ENCODE measurements at places on chromosomes 2 and 18.

GRCh38 chr2:99495115-99495860 lies 5.5 kb upstream of the REV1 start:
- no peak for DNase-seq

GRCh38 chr2:159904127-159904958 lies 106.3 kb upstream of the CD302 start:
- DNase-seq, result no peak

GRCh38 chr2:187577310-187577709 lies 23.1 kb upstream of the TFPI start:
- no peak for DNase-seq

DNA sequence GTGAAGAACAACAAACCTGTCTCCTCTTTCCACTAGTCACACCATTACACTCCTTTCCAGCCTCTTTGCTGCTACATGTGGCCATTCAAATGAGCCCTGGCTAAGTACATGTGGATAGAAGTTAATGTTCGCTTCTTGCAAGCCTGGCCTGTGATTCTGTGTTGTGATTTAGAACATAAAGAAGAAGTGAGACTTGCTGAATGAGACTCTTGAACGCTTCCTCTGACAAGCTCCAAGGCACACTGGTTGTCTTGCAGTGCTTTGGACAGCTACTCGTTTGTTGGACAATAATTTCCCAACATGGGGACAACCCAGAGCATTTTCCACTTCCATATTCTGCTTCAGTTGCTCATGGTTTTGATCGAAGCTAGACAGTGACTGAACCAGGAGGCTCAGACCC lies 57.3 kb downstream of the CCDC74A start:
- no peak for DNase-seq

- DNase-seq, result no peak
These were observed 568.8 kb upstream of the ZEB2 start for GRCh38 chr2:145088756-145089155.

- no peak for DNase-seq
These were observed 57.2 kb downstream of the PDCL3 start for GRCh38 chr2:100619951-100620350.

GRCh38 chr18:26005950-26006349 lies 84.5 kb downstream of the SS18 start:
- DNase-seq, result no peak

DNA sequence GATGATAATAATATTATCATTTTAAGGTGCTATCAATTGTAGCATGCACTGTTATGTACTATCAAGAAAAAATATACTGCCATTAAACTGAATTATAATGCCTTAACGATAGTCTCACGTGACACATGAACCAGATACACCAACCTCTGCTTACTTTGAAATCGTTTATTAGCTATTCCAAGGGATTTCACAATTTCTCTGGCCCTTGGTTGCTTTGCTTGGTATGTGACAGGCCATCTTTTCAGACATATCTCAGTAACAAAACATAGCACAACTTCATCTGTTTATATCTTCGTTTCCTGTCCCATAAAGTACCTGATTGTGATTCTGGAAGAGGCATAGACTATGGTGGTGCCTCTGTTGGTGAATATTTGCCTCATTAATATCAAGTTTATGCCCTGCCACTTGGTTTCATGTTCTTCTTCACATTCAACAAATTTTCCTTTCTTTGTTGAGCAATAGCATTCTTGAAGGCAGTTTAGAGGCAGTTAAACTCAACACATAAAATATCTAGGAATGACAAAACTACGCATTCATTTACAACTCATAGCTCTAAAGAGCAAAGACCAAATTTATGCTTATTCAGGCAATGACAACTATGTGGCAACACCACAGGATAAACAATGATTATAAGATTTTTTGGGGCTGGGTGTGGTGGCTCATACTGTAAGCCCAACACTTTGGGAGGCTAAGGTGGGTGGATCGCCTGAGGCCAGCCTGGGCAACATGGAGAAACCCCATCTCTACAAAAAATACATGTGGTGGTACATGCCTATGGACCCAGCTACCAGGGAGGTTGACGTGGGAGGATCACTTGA lies 84.3 kb downstream of the MCFD2 start:
- DNase-seq, result no peak

- DNase-seq, result no peak
These were observed 257.4 kb upstream of the SLC14A2 start for GRCh38 chr18:45357686-45358470.

- DNase-seq, result no peak
These were observed 562.3 kb downstream of the SOX11 start for GRCh38 chr2:6254441-6254840.

- DNase-seq, result no peak
These were observed 208.0 kb upstream of the FBXO11 start for GRCh38 chr2:48114256-48114655.

- DNase-seq, result no peak
These were observed 12.6 kb upstream of the FIGN start for GRCh38 chr2:163748420-163748819.

GRCh38 chr18:57107140-57107832 lies 39.6 kb upstream of the BOD1L2 start:
- DNase-seq, result no peak

- DNase-seq, result no peak
These were observed 7.1 kb upstream of the WNT10A start for GRCh38 chr2:218873359-218874194.

- no peak for DNase-seq
These were observed 103.8 kb upstream of the COPS8 start for GRCh38 chr2:236981701-236982485.

GRCh38 chr2:239129147-239129920 lies 271.5 kb downstream of the HDAC4 start:
- no peak for DNase-seq

DNA sequence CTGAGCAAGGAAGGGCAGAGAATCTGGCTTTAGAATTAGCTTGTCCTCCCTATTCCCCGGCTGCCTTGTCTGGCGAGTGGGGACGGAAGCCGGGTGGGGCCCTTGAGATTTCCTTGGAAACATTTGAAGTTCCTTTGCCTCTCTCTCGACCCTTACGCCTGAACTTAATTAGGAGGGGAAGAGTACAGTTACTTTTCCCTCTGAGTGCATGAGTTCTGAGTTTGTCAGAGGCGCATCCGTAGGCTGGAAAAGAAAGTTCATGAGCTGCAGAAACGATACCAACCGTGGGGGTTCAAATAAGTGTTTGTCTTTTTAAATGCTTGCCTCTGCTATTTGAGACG lies 468 bp downstream of the PIKFYVE start:
- DNase-seq, result no peak

DNA sequence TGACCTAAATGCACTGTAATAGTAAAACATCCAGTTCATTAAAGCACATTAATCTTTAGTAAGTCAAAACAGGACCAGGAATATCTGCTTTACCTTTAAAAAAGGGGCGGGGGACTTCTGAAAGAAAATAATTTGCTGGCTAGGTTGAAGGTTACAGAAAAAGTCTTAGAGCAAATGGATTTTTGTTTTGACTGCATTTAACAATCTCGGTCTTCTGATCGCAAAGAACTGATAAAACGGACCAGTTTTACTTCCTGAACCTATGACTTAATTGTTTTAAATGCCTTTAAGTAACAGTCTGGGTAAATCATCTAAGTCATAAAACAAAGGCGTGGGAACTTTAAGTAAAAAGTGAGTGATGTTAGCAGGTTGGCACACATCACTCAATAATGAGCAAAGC lies 783 bp downstream of the BUB1 start:
- no peak for DNase-seq

DNA sequence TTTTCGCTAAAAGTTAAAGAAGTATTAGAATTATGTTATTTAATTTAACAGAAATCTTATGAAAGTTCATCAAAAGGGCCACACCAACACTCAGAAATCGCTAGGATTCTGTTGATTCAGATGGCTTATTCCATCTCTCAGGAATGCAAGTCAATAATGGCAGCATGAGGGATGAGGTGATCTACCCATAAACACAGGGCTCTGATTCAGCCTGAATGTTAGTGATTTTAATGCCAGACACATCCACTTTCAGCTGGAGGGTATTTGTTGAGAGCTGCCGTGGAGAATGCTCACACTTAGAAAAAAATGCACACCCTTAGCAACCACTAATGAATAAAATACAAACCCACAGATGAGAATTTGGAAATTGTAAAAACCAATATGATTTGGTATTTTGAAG lies 173.3 kb upstream of the ERBB4 start:
- no peak for DNase-seq

DNA sequence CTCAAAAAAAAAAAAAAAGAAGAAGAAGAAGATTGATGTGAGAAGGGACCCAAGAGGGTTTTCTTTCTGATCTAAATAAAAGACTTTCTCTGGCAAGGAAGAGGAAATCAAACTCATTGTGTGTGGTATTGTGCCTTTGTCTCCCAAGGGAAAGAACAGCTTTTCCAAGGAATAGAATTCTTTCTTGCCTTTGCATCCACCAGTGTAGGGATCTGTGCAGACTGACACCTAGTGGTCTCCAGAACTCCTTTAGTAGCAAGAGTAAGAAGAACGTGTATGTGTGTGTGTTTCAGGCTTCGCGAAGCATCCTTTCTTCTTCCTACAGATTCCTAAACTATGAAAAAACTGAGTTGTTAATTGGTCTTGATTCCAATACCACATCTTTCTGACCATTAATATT lies 33.5 kb upstream of the CRIM1 start:
- no peak for DNase-seq

DNA sequence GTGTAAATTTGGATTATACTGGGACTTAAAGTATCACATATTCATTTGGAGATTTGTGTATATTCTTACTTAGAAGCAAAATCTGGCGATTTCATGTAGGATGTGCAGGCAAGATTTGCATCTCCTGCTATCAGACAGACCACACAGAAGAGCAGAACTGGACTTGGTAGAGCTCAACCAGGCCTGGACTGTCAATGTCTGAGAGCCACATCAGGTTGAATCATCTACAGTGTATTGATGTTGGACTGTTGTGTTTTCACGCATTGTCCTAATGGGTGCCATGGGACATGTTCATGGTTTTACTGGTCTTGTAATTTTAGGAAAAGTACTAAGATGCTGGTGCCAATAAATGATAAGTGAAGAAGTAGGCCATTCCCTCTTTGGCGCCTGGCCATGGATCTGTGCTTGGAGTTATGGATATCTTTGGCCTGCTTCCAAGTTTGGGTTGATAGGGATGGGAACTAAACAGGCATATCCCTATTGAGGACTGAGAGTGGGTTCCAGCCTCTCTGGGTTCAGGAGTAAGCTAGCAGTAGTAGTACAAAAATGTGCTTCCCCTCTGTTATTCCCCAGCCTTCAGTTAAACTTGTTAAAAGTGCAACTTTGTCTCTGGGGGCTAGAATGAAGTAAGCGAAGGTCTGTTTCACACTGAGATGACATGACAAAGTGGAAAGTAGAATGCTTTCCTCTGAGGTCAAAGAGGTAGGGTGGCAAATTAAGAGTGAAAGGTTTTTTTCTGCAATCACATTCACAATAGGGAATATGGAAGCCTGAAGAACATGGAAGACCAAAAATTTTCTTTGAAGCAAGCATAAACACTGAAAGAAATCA lies 49.2 kb upstream of the NEMP2 start:
- no peak for DNase-seq

DNA sequence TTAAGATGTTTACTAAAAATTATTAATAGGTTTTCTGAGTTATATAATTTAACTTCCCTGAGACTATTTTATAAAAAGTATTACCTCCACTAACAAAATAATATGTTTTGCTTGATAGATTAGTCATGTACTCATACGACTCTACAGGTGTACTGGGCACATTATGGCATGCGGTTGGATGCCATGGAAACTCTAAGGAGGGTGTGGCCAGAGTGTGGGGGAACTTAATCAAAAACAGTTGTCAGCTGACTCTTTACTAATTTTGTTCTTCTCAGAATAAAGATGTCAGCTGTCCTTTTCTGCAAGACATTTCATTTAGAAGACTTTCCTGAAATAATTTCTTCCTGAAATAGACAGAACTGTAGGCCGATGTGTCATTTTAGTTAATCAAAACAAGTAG lies 228.3 kb upstream of the SIX3 start:
- no peak for DNase-seq

- no peak for DNase-seq
These were observed 284.1 kb downstream of the TRIB2 start for GRCh38 chr2:13000664-13001363.

DNA sequence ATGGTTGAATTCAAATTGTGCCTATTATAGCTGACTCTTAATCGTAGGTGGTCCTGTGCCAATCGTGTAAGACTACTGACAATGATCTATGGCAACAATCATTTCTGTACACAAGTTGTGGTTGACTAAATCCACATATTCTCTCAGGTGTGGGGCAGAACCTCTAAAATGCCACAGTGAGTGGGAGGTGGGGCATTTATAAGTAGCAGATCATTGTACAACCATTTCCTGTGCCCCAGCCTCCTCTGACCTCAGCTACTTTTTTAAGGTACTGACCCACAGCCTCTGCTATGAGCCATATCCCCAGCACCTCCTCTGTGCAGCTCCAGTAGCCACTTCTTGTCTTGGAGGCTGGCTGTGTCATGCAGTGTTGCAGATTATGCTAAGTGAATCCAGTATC lies 48.6 kb upstream of the RAPH1 start:
- no peak for DNase-seq

DNA sequence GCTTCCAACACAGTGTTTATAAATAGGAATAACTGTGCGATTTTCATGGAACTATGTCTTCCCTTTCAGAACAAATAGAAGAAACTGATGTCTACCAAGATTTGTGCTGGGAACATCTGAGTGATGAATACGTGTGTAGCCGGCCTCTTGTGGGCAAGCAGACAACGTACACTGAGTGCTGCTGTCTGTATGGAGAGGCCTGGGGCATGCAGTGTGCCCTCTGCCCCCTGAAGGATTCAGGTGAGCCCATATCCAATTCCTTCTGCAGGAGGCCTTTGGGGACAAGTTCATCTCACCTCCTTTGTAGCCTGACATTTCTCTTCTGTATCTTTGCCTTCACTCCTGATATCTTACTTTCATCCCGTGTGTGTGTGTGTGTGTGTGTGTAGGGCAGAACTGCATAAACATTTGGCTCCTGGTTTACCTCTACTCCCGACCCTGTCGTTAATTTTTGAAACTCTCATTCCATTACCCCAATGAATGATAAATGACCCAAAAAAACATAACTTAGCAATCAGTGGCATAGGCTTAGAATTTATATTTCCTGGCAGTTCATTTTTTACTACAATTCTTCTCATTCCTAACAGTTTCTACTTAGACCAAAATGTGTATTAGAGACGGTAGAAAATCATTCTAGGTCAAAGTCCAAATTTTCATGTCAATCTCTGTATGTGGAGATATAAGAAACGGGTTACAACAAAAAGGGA lies 111.0 kb upstream of the RASGRP3 start:
- DNase-seq, result no peak

GRCh38 chr18:76405681-76406356 lies 89.2 kb downstream of the ZNF516 start:
- DNase-seq, result no peak

DNA sequence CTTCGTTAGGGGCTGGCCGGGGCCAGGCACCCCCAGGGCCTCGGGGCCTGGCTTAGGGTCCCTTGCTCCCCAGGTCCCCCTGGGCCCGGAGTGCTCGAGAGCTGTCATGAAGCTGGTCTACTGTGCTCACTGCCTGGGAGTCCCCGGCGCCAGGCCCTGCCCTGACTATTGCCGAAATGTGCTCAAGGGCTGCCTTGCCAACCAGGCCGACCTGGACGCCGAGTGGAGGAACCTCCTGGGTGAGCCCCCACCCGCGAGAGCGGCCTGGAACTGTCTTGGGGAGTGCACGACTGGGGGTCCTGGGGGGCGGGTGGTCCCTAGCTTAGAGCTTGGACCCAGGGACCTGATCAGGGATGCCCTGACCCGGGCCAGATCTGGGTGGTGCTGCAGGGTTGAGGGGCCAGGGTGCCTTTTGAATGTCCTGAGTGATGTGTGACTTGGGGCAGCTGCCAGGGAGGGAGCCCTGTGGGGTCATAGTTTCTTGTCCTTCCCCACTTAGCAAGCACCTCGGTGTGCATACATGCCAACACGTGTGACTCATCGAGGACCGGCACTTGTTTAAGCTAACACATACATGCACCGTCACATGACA lies 27.9 kb downstream of the GPC1 start:
- no peak for DNase-seq
